ENCODE measurements at places on chromosomes 4 and X. TPM values are rescaled to one million over a fixed set of nuclear protein-coding genes. Genes with fewer than 3 reads are reported as not detected.
A peak's percentile ranks its signal among the peaks of the same experiment; 100 is the strongest.

DNA sequence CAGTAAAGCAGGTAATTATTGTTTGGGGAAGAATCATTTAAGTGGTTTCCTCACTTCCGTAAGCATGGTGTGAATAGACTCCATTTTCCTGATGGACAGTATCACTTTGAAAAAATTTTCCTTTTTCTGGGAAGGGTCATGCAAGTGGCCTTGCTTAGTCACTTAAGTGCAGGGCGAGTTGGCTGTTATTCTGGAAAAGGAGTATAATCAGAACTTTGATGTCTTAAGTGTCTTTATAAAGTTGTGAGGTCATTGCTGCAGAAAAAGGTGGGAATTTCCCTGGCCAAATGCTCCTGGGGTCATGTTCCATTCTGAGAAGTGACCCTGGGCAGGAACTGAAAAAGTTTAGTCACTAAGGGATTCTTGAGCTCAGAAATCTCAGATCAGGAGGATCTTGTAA lies 146.1 kb upstream of the OTUD4 start:
- peak; percentile 86 for DNase-seq

- DNase-seq = no peak
Observed at GRCh38 chr4:13793020-13793710, 165.6 kb upstream of the BOD1L1 start.

DNA sequence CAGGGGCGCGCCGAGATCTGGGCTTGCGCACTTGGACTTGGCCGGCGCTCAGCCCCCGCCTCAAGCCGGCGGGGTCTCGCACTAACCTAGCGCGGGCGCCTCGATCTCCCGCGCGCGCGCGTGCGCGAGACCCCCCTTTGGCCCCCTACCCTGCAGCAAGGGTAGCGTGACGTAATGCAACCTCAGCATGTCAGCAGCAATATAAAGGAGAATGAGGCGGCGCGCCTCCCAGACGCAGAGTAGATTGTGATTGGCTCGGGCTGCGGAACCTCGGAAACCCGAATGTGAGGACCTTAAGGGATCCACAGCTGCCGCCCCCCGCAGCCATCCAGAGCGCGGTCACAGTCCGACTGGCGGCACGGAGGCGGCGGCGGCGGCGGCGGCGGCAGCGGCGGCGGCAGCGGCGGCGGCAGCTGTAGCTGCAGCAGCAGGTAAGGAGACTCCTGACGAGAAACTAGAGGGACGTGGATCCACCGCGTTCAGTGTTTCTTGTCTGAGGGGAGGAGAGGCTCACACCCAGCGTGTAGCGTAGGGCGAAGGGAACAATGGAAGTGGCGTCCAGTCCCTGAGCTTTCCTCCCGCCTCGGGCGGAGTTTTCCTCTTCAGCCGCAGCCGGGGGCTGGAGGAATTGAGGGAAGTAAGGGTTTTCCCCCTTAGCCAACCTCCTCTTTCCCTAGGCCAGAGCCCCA lies at the start of the genes SATL1 and ZNF711:
SATL1 (minus strand) TSS at position 19 of the 689 bp plus-strand sequence. CDS start 134,811 bp downstream, outside the sequence.
ZNF711 (plus strand) TSS at position 231 of the 689 bp plus-strand sequence. CDS start 3,582 bp downstream, outside the sequence.
- DNase-seq = peak; percentile 24

DNA sequence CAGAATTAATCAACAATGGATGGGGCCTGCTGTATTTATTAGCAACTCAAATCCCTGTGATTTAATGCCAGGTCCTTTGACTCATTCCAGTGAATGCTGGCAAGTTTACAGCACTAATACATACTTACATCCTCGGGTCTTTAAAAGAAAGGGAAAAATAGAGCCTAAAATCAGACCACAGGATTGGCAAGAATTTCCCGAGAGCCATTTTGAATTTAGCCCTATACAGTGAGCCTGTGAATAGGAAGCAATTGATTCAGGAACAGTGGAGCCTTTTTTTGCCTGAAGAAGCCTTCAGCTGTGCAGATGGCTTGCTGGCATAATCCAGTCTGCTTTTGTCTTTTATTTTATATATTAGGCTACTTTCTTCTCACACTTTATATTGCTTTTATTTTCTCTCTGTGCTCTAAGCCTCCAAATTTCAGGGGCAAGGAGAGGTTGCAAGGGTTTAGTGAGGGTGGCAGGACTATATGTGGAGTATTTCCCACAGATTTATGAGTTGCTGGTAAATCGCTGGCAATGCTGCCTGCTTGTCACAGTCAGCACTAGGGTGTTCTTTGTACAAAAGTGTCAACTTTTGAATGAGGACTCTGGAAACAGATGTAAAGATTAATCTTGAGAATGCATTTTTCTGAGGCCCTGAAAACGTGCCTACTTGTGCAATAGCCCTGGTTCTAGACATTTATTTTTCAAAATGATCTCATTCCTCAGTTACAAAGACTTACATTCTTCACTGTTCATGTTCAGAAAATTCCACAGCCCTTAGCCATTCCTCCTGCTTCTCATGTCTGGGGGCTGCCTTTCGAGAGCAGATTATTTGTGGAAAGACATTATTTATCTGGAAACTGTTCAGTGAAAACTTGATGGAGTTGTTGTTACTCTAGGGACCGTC lies 303.5 kb downstream of the SPRY1 start:
- DNase-seq = peak; percentile 68

- DNase-seq = peak; percentile 38
Observed at GRCh38 chr4:82799006-82799881, 648 bp upstream of the SCD5 start.

Gene TMEM156
- 0.34 TPM for total RNA-seq

Gene RPS6KA6
- 1.4 TPM for total RNA-seq

Gene MAGEA3
- not detected for total RNA-seq
